IPS DF 6.9 (cell line): ENCODE measurements at places on chromosomes 12 and 14.

DNA sequence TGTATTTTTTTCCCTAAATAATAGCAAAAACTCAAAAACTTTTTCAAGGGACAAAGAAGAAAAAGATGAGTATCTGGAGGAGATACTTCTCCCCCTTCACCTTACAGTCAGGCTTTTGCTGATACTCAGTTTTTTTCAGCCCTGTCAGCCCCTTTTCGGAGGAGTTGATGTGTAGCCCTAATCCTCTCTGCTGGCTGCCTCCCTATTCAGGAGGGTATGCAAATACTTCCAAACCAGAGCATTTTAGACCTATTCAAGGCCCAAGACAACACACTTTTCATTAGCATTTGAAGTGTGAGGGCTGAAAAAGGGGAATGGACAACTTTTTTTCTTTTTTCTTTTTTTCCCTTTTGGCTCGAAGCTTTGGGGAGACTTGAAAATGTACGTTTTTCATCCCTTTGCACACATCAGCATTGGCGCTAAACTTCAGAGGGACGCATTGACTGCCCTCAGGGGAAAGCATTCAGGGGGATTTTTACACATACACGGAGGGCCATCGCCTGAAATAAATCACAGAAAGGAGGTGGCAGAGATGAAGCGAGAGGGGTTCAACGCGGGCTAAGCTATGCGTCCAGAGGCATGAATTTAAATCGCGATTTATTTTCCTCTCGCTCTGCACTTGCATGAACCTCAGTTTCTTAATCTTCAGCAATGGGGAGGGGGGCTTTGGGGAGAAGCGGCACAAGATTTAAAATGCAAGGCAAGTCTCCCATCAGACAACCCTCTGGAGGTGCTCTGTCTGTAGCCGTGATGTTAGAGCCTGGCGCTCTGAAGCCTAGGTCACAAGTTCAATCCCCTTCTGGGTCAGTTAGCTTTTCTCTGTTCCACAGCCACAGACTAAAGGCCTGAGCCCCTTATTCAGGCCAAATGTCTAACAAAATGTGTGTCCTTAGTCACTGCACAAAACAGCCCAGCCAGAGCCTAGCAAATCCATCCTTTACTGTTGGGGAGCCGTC is 86.3 kb downstream of the ASCL1 start:
- no peaks in the 10 kb centered on the region for H3K36me3 ChIP-seq
- H3K4me3 ChIP-seq, result no peak overlapping the region
- DNase-seq, result no peak
- no peak overlapping the region for H3K27ac ChIP-seq
- H3K4me1 ChIP-seq, result no peaks in the 10 kb centered on the region

DNA sequence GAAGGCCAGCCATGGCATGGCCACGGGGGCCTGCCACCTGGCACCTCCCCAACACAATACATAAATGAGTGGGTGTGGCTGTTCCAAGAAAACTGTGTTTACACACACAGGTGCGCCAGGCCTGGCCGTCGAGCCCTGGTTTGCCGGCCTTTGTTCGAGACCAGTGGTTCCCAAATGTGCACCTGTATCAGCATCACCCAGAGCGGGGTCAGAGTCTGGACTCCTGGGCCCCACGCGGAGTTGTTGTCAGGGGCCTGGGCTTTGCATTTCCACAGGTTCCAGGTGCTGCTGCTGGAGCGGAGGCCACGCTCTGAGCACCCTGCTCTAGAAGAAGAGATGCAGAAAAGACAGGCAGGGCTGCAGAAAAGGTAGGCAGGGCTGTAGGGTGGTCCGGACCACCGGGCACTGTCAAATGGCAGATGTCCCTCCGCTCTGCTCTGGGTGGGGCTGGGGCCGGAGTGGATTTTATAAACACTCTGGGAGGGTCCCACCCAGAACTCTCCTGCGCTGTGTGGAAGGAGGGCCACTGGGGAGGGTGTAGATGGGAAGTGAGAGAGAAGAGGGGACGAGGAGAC is 4.2 kb upstream of the ASPG start:
- H3K4me1 ChIP-seq, result no peaks in the 10 kb centered on the region
- DNase-seq, result no peak
- no peak overlapping the region for H3K27ac ChIP-seq
- no peaks in the 10 kb centered on the region; the same call in 1 of the 2 replicates for H3K36me3 ChIP-seq

- H3K4me3 ChIP-seq, result no peak overlapping the region
- H3K27me3 ChIP-seq, result no peaks in the 10 kb centered on the region
- H3K4me1 ChIP-seq, result no peaks in the 10 kb centered on the region
- no peak overlapping the region for H3K27ac ChIP-seq
- no peaks in the 10 kb centered on the region for H3K36me3 ChIP-seq
Observed at GRCh38 chr12:58529114-58529665, 391.1 kb downstream of the LRIG3 start.

GRCh38 chr12:10584415-10584814 is 29.0 kb downstream of the MAGOHB start:
- no peaks in the 10 kb centered on the region for H3K27me3 ChIP-seq
- no peak for DNase-seq
- no peak overlapping the region for H3K27ac ChIP-seq
- H3K4me1 ChIP-seq, result no peaks in the 10 kb centered on the region
- H3K4me3 ChIP-seq, result no peak overlapping the region

DNA sequence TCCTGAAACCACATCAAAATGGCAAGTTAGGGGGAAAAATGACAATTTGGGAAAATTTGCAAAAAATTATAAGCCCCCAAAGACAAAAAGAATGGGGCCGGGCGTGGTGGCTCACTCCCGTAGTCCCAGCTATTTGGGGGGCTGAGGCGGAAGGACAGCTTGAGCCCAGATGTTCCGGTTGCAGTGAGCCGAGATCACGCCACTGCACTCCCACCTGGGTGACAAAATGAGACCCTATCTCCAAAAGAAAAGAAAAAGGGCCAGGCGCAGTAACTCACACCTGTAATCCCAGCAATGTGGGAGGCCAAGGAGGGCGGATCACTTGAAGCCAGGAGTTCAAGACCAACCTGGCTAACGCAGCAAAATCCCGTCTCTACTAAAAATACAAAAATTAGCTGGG is 2.0 kb upstream of the VAMP1 start:
- no peaks in the 10 kb centered on the region for H3K4me1 ChIP-seq
- DNase-seq, result no peak
- H3K4me3 ChIP-seq, result no peak overlapping the region
- H3K27ac ChIP-seq, result no peak overlapping the region
- no peaks in the 10 kb centered on the region for H3K27me3 ChIP-seq

- no peak for DNase-seq
- H3K4me1 ChIP-seq, result peaks cover 4% of the 10 kb centered on the region
- H3K4me3 ChIP-seq, result peak within 1 kb of the TSS; percentile 49
- peaks cover 5% of the 10 kb centered on the region; the same call in 1 of the 2 replicates for H3K27me3 ChIP-seq
Observed at GRCh38 chr14:99644723-99645544, at the start of gene HHIPL1. HHIPL1 (plus strand) TSS chr14:99645129; CDS start chr14:99645208, 79 bp downstream.

GRCh38 chr14:96098309-96098998 is 59.3 kb downstream of the C14orf132 start:
- H3K36me3 ChIP-seq, result no peaks in the 10 kb centered on the region
- no peak overlapping the region for H3K4me3 ChIP-seq
- peak; percentile 33 for DNase-seq
- H3K4me1 ChIP-seq, result 0 out of 2 replicates have a peak, but pooled peaks cover 1% of the 10 kb centered on the region

DNA sequence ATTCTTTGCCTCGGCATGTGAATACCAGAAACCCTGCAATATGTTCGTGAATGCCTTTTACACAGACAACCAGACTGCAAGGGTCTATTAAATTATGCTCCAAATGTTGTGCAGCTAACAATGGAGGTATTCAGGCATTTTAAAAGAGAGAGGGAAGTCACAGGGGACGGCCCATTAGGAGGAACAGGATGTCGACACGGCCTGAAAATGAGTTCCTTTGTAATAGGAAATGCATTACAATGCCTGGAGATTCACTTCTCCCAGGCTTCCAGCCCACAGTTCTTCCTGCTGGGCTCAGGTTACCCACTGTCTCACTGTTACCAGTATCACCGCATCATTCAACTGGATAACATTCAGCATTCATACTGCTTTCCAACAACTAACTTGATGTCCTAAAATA is 2.5 kb downstream of the DUSP6 start:
- peaks cover 6% of the 10 kb centered on the region; the same call in 1 of the 2 replicates for H3K27me3 ChIP-seq
- peak overlapping the region; percentile 57; the same call in 1 of the 2 replicates for H3K4me3 ChIP-seq

DNA sequence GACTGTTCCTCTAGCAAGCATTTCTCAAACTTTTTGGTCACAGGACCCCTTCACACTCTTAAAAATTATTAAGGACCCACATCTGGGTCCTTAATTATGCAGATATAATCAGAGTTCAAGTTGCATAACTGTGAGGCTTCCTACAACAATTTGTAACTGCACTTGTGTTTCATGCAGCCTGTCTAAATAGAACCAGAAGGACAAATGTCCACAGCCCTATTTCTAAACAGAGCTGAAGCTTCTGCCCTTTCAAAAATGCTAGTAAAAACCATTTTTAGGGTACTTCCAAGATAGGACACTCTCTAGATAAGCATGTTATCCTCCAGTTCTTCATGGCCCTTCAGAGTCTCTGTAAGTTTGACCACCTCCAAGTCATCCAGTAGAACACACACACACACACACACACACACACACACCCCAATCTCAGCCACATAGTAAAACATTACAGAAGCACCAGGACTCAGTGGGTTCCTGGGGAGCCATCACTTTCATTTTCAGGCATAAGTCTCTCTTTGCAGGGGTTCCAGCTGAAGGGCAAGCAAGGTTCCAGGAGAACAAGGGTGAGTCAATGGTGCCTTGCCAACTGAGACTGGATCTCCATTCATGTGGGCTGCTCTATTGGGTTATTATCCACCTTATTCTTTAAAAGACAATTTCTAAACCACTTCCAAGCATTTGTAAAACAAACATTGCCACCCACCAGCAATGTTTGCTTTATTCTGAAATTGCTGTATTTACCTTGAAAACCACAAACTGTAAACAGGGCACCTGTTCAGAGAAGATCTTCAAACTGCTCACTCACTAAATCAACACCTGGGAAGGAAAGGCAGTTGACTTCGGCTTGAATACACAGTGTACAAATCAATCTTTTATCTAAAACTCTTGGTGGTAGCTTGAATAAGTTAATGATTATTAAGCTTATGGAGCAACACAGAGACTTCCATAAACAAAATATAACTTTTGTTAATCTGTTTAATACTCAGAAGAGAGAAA is 64.1 kb downstream of the ITPR2 start:
- no peaks in the 10 kb centered on the region for H3K36me3 ChIP-seq
- no peaks in the 10 kb centered on the region; the same call in 1 of the 2 replicates for H3K4me1 ChIP-seq
- H3K27ac ChIP-seq, result no peak overlapping the region
- DNase-seq, result no peak
- no peaks in the 10 kb centered on the region for H3K27me3 ChIP-seq

DNA sequence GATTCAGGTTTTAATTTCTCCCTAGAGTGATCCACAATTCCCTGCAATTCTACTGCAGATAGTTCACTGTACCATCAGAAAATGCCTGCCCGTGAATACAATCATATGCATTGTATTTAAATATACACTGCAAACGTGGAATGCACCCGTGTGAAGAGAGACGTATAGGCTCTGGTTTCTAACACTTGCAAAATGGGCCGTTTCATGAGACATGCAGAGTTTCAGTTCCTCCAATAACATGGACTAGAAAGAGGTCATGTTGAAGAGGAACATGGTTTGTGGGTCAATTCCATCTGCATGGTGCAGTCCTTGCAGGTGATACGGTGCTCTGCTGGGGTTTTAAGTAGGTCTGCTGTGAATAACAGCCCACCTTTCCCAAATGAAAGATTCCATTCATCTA is 373.3 kb downstream of the TMEM132D start:
- no peak for DNase-seq
- H3K27me3 ChIP-seq, result no peaks in the 10 kb centered on the region
- no peaks in the 10 kb centered on the region for H3K4me1 ChIP-seq
- H3K36me3 ChIP-seq, result no peaks in the 10 kb centered on the region

DNA sequence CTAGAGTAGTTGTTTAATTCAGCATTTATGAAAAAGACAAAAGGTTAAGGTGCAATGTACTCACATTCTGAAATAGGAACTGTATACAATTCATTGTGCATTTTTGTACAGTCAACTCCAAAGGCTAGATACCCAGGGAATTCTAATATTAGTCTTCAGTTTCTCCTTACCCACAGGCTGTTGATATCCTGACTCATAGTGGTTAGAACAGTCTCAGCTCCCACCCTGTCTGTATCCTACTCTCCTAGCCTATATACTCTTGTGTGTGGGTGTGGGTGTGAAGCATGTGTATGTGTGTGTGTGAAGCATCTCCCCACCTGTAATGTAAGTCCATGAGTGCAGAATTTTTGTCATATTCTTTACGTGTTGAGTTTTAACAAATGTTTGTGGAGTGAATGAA is 229.5 kb downstream of the NAV3 start:
- H3K4me3 ChIP-seq, result no peak overlapping the region
- DNase-seq, result no peak
- H3K27ac ChIP-seq, result no peak overlapping the region
- H3K4me1 ChIP-seq, result no peaks in the 10 kb centered on the region
- no peaks in the 10 kb centered on the region for H3K36me3 ChIP-seq

- no peaks in the 10 kb centered on the region for H3K36me3 ChIP-seq
- H3K27me3 ChIP-seq, result no peaks in the 10 kb centered on the region
- H3K27ac ChIP-seq, result no peak overlapping the region
- DNase-seq, result no peak
Observed at GRCh38 chr14:99192028-99192621, 79.9 kb downstream of the BCL11B start.

- no peak overlapping the region for H3K27ac ChIP-seq
- no peaks in the 10 kb centered on the region for H3K4me1 ChIP-seq
- H3K4me3 ChIP-seq, result no peak overlapping the region
Observed at GRCh38 chr12:13289653-13290289, 93.2 kb downstream of the EMP1 start.

- H3K36me3 ChIP-seq, result no peaks in the 10 kb centered on the region
- H3K4me3 ChIP-seq, result no peak overlapping the region
- H3K27me3 ChIP-seq, result no peaks in the 10 kb centered on the region; the same call in 1 of the 2 replicates
- DNase-seq, result no peak
- H3K27ac ChIP-seq, result no peak overlapping the region
Observed at GRCh38 chr12:126171937-126172559, 1106.8 kb downstream of the AACS start.

GRCh38 chr12:124264089-124264795 is 30.7 kb upstream of the RFLNA start:
- H3K4me3 ChIP-seq, result no peak overlapping the region
- no peak for DNase-seq
- H3K27ac ChIP-seq, result no peak overlapping the region

GRCh38 chr14:104518659-104519350 is 60.8 kb upstream of the C14orf180 start:
- DNase-seq, result no peak
- no peaks in the 10 kb centered on the region for H3K27me3 ChIP-seq
- no peaks in the 10 kb centered on the region for H3K36me3 ChIP-seq
- H3K27ac ChIP-seq, result no peak overlapping the region
- H3K4me1 ChIP-seq, result no peaks in the 10 kb centered on the region

GRCh38 chr12:27711317-27711682 is 668 bp downstream of the MRPS35 start:
- H3K4me3 ChIP-seq, result peak overlapping the region; percentile 99; the same call in 1 of the 2 replicates
- no peaks in the 10 kb centered on the region; the same call in 1 of the 2 replicates for H3K36me3 ChIP-seq
- no peaks in the 10 kb centered on the region; the same call in 1 of the 2 replicates for H3K4me1 ChIP-seq
- no peak for DNase-seq
- no peak overlapping the region for H3K27ac ChIP-seq
- H3K27me3 ChIP-seq, result no peaks in the 10 kb centered on the region

GRCh38 chr12:89354612-89355067 is 2.3 kb upstream of the DUSP6 start:
- no peak overlapping the region for H3K27ac ChIP-seq
- peaks cover 17% of the 10 kb centered on the region; the same call in 1 of the 2 replicates for H3K27me3 ChIP-seq

- H3K36me3 ChIP-seq, result no peaks in the 10 kb centered on the region; the same call in 1 of the 2 replicates
- DNase-seq, result no peak
- H3K4me1 ChIP-seq, result no peaks in the 10 kb centered on the region
- H3K4me3 ChIP-seq, result no peak overlapping the region
- H3K27ac ChIP-seq, result no peak overlapping the region
Observed at GRCh38 chr12:45948546-45948945, 41.8 kb downstream of the SCAF11 start.

GRCh38 chr12:14314801-14315200 is 50.7 kb upstream of the ATF7IP start:
- no peak overlapping the region for H3K4me3 ChIP-seq
- no peak for DNase-seq
- no peak overlapping the region for H3K27ac ChIP-seq
- H3K27me3 ChIP-seq, result no peaks in the 10 kb centered on the region
- H3K4me1 ChIP-seq, result no peaks in the 10 kb centered on the region
